ENCODE measurements at places on chromosomes 12 and 14.

GRCh38 chr12:53624956-53625355 lies 1.2 kb downstream of the ATF7 start:
- DNase-seq = no peak

DNA sequence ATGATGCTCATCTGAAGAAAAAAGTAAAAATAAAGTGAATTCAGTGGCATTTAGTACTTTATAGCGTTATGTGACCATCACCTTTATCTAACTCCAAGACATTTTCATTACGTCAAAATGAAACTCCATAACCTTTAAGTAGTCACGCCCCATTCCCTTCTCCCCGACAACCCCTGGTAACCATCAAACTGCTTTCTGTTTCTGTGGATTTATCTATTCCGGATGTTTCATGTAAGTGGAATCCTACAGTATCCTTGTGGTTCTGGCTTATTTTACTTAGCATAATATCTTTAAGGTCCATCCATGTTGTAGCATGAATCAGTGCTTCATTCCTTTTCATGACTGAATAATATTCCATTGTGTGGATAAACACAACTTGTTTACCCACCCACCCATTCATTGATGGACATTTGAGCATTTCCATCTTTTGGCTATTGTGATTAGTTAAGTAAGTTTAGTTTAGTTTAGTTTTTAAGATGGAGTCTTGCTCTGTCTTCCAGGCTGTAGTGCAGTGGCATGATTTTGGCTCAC lies 18.5 kb upstream of the MAP1LC3B2 start:
- DNase-seq = no peak

DNA sequence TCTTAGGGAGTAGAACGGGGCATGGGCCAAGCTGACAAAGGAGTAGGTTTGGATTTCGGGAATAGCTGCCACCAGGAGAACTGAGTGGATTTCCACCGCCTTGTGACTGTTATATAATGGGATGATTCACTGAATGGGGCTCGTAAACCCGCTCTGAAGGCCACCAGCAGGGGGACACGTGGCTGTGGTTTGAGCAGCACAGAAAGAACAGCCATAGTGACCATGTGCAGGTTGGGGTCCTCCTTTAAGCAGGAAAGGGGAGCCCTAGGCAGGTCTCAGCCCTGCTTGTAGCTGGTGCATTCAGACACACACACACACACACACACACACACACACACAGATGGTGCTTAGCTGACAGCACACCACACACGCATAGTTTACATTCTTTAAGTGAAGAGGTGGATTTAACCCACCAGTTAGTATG lies 8.6 kb upstream of the ASB2 start:
- DNase-seq = no peak

- no peak for DNase-seq
Measured at GRCh38 chr14:79551523-79551922, 659.8 kb downstream of the DIO2 start.

DNA sequence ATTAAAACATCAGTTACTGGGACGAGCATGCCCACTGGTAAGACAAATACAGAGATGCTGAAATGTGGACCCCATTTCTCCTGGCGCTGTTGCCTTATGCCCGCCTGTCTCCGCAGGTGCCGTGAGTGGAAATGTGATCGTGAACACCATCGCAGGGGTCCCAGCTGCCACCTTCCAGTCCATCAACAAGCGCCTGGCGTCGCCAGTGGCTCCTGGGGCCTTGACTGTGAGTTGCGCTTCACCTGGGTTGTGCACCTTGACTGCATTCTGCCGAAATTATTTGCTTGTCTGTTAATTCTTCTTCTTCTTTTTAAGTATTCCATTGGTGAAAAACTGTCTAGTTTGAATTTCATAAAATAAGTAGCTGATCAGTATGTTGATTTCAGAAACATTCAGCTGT lies 89.1 kb downstream of the DDX51 start:
- no peak for DNase-seq

DNA sequence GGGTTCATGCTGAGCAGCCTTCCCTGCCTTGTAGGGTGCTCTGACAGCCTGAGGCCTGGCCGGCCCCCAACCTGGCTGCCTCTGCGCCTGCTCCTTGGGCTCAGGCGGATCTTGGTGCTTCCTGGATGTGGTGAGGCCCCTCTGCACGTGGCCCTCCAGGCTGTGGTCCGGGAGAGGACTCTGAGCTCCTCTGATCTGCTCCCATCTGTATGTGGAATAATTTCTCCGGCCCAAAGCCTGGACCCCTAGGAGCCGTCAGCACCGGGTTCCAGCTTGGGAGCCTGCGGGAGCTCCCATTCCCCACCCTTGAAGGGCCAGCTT lies 21.3 kb upstream of the EIF2B2 start:
- DNase-seq = no peak

DNA sequence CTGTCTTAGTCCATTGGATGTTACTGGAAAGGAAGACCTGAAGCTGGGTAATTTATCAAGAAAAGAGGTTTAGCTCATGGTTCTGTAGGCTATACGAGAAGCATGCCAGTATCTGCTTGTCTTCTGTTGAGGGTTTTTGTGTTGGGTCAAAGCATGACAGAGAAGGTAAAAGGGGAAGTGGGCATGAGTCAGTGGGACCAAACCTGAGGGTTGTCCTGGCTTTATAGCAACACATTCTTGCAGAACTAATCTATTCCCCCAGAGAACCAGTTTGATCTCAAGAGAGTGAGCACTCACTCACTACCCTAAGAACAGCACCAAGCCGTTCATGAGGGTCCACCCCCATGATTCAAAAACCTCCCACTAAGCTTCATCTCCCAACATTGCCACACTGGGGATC lies 19.0 kb upstream of the KRAS start:
- no peak for DNase-seq

- no peak for DNase-seq
Measured at GRCh38 chr12:32444895-32445294, 45.5 kb downstream of the FGD4 start.

GRCh38 chr14:34722723-34723545 lies 8.5 kb upstream of the CFL2 start:
- DNase-seq = no peak

DNA sequence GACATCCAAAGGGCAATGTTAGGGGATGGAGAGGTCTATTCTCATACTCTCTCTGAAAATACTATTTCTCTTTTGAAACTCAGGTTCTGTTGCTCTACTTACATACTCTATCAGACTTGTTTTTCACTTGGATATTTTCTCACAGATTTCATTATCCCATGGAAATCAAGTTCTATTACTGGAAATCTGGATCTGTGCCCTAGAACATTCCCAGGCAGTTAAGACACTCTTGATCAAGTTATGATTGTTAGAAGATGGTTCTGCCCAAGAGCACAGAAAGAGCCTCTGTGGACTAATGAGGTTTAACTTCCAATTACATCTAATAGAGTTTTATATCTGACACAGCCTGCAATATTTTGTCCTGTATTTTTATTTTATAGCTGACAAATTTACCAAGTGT lies 591.0 kb upstream of the ATP2B1 start:
- DNase-seq = no peak

- DNase-seq = no peak
Measured at GRCh38 chr14:104184911-104185499, 46.6 kb downstream of the KIF26A start.

- no peak for DNase-seq
Measured at GRCh38 chr12:121653999-121654398, 15.5 kb downstream of the MORN3 start.

DNA sequence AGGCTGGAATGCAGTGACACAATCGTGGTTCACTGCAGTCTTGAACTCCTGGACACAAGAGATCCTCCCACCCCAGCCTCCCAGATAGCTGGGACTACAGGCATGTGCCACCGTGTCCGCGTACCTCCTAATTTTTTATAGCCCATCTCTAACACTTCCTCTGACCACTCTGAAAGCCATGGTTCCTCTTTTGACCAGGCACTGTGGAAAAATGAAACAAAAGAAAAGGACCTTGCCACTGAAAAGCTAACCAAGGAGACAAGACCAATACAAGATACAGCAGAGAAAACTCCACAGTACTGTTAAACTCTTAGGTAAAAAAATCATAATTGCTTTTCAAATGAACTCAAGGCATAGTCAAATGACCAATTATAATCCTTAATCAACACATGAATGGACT lies 233.3 kb downstream of the NEDD1 start:
- DNase-seq = no peak

- no peak for DNase-seq
Measured at GRCh38 chr14:104923640-104924420, 849 bp upstream of the PLD4 start.

DNA sequence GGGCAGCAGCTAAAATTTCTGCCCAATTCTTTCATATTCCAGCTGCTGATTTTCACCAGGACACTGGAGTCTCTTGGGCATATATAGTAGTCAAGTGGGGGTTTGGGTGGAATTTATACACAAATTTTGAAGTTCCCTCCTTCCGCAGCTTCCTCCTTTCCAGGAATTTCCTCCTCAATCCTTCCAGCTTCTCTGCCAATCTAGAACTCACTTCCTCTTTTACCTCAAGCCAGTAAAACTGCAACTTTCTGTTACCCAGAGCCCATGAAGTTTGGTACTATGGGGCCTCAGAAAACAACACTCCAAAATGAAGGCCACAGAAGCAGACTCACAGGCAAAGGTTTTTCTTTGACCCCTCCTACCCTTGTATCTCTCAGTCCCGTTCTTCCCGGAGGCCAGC lies 51.7 kb upstream of the G2E3 start:
- no peak for DNase-seq

- DNase-seq = no peak
Measured at GRCh38 chr14:51430633-51431032, 190.6 kb downstream of the TMX1 start.

DNA sequence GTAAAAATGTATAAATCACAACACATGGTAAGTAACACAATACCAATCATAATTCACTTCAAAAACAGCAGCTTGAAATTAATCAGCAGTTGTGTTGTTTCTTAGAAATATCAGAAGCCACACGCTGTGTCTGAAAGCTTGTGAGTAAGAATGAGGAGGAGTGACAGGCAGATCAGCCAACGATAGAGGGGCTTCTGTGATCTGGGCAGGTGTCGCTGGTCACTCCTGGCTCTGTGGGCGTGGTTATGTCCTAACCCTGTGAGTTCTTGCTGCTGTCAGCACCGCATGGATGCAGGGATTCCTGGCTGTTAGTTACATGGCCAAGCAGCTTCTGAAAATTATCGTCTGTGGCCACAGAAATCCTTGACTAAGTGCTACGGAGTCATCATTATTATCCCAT lies 123.4 kb downstream of the SLC25A47 start:
- DNase-seq = no peak

- DNase-seq = no peak
Measured at GRCh38 chr14:70666361-70666686, 24.6 kb downstream of the TTC9 start.

- peak; percentile 90 for DNase-seq
Measured at GRCh38 chr14:94080621-94081385, at the start of the genes DDX24 and IFI27L1. DDX24 (minus strand) TSS chr14:94081202; CDS start chr14:94079742, 1,460 bp downstream. IFI27L1 (plus strand) TSS chr14:94081310; CDS start chr14:94096938, 15,628 bp downstream.

- DNase-seq = no peak
Measured at GRCh38 chr14:68981539-68981976, 2.5 kb upstream of the ACTN1 start.

DNA sequence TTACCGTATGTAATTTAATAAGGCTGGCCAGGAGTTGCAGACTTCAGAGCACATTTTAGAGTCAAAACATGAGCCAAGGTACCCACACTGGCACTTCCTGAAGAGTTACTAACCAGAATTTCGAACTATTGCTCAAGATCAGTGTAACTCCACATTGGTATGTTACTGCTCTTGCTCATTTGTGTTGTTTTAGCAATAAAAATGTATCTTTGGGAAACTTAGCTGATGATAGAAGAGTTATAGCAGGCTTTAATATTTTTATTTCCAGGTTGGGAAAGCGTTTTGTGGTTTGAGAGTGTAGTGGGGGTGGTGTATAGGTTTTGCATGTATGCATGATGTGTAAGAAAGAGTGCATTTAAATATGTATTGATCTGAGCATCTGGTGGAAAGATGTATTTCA lies 96.6 kb downstream of the SCN8A start:
- DNase-seq = no peak

- no peak for DNase-seq
Measured at GRCh38 chr12:119157978-119158377, 20.8 kb upstream of the HSPB8 start.

GRCh38 chr14:68285421-68286179 lies 466.0 kb downstream of the RAD51B start:
- DNase-seq = no peak

DNA sequence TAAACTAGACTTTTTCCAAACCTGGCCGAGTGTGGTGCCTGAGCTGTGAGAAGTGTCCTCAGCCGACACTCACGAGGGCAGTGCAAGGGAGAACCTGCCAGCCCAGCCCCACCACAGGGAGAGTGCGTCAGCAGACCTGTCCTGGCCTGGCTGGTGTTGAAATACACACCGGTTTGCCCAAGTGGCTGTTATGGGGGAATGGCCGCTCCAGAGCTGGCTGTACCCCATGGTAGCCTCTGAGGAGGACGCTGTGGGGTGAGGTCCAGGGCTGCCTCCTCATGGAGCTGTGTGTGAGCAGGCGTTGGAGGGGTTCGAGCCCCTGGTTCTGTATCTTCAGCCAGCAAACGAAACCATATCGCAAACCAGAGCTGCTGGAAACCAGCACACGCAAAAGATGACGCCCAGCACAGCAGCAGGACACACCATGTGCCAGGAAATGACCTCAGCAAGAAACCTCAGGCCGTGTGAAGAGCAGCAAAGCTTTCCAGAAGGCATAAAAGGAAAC lies 9.4 kb downstream of the ANKRD9 start:
- DNase-seq = no peak

GRCh38 chr14:64971943-64972791 lies at the start of gene RAB15:
RAB15 (minus strand) TSS chr14:64972336; CDS start chr14:64972076, 260 bp downstream.
- DNase-seq = no peak

- no peak for DNase-seq
Measured at GRCh38 chr12:114018669-114019068, 52.5 kb upstream of the RBM19 start.

- no peak for DNase-seq
Measured at GRCh38 chr14:91732859-91733477, 1.1 kb upstream of the CATSPERB start.

GRCh38 chr12:26845984-26846383 lies 13.0 kb upstream of the ITPR2 start:
- no peak for DNase-seq

- no peak for DNase-seq
Measured at GRCh38 chr12:68190301-68190700, 30.8 kb upstream of the IFNG start.

- DNase-seq = no peak
Measured at GRCh38 chr12:104190641-104191176, 24.9 kb upstream of the TXNRD1 start.

- no peak for DNase-seq
Measured at GRCh38 chr12:52400906-52401305, 5.2 kb downstream of the KRT82 start.

- DNase-seq = no peak
Measured at GRCh38 chr14:34643361-34643760, 13.4 kb upstream of the SNX6 start.

DNA sequence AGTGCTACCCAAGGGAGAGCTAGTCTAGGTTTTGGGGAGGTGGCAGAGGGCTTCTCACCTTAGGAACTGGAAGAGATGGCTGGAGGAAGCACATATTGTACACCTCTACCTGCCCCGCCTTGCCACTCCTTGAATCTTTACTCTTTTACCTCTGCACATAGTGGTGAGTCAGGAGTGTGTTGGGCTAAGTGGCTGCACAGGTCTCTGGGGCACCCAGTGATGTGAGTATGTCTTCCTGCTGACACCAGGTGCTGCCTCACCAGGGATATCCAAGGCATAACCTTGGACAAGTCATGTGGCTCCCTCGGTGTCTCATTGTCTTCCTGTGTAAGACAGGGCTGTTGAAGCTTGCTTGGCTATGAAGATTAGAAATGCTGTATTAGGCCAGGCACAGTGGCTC lies 19.8 kb upstream of the CABP1 start:
- DNase-seq = no peak

GRCh38 chr12:50778663-50779590 lies 15.0 kb downstream of the ATF1 start:
- DNase-seq = no peak
